ENCODE measurements at places on chromosomes 12 and 14.
A peak's percentile ranks its signal among the peaks of the same experiment; 100 is the strongest.

- no peak for DNase-seq
These were observed 51.4 kb upstream of the CCT2 start for GRCh38 chr12:69533844-69534243.

- DNase-seq: no peak
These were observed 299.6 kb upstream of the ATP2B1 start for GRCh38 chr12:90008277-90008676.

- DNase-seq: no peak
These were observed 26.9 kb downstream of the WBP11 start for GRCh38 chr12:14776236-14776961.

GRCh38 chr12:122336015-122336946 is 70.0 kb upstream of the VPS33A start:
- DNase-seq: peak; percentile 65

- DNase-seq: no peak
These were observed 663 bp downstream of the WASHC3 start for GRCh38 chr12:102061096-102061559.

- DNase-seq: no peak
These were observed 23.2 kb downstream of the CCND2 start for GRCh38 chr12:4296751-4297150.

- DNase-seq: peak; percentile 83
These were observed 18.0 kb downstream of the TNFAIP2 start for GRCh38 chr14:103141117-103141796.

DNA sequence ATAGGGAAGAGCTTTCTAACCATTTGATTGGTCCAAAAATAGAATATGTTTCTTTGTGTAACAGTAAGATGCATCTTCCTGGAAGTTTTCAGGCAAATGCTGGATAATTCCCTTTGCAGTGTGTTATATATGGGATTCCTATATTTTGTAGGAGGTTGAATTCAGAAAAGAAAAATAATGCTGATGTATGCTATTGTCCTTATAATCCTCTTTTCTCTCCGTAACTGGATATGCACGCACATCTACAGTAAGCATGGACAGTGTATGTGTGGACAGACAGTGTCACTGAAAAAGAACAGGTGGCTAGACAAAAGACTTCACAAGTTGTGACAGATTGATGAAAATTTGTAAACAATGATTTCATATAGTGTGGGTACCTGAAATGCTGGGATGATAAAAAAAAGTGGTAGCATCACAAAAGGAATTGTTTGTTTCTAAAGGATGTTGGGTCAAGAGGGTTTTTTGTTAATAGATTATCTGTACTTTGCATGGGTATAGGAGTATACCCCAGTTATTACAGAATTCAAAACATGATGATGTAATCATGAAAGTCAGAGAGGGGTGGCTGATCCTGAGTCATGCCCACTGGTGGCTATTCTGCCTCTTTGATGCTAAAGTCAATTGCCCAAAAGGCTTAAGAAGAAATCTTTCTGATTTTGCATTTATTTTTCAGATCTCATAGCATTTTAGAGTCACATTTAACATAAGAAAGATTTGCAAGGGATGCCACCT is 160.7 kb upstream of the TMTC1 start:
- peak; percentile 65 for DNase-seq

GRCh38 chr14:102671410-102671809 is 79.0 kb downstream of the RCOR1 start:
- DNase-seq: no peak

- DNase-seq: no peak
These were observed 13.7 kb downstream of the PRKCH start for GRCh38 chr14:61335049-61335448.

DNA sequence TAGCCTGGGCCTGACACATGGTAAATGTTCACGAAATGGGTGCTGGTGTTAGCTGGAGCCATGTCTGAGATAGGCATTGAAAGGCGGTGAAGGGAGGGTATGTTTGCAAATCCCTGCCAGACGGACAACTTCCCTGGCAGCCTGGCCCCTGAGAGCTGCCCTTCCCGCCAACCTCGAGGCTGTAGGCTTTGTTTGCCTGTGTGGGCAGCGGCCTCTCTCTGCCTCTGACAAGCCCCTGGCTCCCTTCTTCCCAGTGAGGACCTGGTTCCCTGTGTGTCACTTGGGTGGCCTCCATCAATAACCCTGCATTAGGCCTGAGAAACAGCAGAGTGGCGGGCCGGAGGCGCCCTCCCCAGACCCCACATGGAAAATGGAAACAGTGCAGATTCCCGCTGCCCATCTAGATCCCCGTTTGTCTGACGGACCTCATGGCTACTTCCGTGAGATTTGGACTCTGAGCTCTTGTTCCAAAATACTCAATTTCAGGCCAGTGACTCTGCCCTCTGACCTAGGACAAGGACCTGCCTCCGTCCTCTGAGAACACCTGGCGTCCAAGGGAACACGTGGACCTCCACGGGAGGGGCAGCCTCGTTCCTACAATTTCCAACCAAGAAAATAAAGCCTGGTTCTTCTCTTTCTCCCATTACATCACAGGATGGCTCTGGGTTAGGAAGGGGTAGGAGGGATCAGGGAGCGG is 325.5 kb downstream of the DPF3 start:
- DNase-seq: no peak

DNA sequence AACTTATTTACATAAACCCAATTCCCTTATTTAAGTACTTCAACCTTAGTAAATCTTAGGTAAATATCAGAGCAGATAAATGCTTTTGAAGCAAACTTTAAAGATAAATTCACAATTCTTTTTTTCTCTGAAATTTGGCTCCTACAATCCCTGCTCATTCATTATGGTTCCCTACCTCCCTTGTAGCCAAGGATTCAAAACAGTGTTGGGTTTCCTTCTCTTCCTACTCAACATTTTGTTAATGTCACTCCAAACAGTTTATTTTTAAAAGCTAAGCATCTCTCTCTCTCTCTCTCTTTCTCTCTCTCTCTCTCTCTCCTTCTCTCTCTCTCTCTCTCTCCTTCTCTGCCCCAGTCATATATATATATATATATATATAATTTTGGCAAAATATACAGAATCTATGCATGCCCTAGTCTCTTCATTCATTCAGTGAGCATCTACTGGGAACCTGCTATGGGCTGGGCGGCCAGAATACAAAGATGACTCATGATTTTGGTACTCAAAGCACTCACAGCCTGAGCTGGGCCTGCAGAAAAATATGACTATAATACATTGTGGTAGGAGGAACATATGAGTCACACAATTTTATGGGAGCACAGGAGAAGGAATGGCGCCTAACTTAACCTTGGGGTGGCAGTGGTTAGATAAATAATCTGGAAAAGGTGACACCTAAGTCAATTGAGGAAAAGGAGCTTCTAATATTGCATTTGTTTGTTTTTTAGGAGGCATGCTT is 123.7 kb upstream of the DHRS4 start:
- no peak for DNase-seq

All from HAP-1 (cell line).